Astrocyte of the hippocampus (primary cell): ENCODE measurements at places on chromosomes 1 and 21.

DNA sequence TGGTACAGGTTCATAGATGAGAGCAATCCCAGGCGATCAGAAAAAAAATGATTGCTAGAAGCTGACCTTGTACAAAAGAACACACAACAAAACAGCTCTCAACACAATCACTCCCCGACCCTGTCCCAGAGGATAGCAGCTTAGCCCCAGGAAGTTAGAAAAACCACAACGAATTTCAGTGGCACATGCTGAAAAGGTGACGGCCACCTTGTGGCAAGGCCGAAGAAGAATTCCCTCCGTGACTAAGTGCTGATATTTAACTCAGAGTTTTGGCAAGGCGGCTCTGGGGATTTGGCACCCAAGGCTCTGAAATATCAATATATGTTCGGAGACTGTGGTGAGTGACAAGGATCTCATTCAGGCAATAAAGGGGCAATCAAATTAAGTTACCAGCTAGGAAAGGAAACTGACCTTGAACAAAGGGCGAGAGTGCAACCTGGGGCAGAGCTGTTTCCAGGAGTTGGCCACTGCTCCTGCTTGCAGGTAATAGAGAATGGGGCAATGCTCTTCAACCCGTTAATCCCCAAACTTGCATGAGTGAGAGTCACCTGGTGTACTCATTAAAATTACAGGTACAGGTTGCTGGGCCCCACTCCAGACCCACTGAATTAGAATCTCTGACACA is 96.2 kb downstream of the BEND5 start:
- DNase-seq: peak; percentile 50

DNA sequence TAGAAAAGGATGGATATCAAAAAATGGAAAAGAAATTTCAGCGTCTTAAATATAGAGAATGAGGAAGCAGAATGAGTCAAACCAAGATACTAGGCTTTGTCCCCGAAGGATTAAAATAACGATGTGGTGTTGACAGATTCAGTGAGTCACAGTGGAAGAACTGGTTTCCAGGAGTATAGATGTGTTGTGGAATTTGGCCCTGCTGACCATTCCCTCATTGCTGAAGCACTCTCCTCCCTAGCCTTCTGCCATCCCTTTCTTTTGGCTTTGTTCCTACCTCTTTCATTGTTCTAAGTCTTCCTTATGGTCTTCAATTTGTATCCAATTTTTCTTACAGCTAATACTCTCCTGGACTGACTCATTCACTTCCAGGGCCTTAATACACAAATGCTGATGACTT is 23.1 kb upstream of the USP25 start:
- DNase-seq: peak; percentile 87

DNA sequence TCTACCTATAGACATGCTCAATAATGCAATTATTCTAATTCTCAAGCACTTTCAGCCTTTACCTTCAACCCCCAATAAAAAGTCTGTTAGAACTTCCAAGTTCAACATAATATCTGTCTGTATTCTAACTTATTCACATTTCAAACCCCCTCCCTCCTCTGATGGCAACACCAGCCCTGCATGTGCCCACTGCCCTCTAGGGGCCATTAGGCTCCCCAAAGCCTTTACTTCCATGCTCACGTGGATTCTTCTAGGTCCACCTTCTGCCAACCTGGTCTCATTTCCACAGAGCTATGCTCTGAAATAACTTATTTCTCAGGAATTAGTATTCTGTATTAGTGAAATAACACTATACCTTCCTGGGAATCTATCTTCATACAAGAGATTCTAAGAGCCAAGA is 22.2 kb upstream of the KPRP start:
- no peak for DNase-seq

DNA sequence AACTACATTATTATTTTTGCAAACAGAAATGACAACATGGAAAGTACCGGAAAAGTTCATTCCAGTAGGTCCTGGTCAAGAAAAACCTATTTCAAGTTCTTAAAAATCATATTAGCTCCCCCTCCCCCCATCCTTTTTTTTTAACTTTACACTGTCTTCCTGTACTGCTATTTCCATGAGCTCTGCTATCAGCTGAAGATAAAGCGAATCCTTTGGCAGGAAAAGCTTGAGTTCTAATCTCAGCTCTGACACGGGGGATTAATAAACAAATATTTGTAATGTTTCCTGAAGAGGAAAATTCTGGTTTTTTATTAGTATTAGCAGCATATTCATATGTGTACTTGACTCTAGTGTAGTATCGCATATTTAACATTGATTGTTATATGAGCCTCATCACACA is 190.7 kb upstream of the ESRRG start:
- DNase-seq: no peak

- no peak for DNase-seq
Observed at GRCh38 chr1:228940926-228941325, 205.6 kb downstream of the RHOU start.

DNA sequence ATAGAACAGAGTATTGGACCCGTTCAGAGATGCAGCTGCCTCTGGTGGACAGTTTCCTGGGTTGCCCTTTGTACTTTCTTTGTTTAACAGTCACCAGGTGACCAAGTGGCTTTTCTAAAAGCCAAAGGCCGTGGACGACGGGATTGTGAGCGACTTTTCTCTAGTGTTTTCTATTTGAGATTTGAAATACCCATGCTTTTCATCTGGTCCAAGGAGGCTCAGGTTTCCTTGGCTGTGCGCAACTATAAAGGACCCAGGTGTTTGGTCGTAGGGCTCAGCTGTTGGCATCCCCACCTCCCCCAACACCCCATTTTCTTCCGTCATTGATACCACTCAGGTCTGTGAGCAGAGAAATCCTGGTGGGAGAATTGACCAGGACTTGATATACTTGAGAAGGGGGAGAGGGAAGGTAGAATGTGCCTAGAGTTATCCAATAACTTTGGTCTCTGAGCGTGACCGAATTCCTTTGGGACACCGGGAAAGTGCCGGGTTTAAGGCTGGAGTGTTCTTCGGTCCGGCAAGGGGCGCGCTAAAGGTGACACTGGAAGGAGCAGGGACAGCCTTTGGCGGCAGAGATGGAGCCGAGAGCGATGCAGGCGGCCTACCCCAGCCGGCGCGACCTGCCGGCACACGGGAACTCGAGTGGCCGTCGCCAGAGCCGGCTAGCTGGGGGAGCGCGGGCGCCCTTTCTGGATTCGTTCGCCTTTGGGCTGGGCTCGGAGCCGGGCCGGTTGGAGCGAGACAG is 83.4 kb upstream of the BMP8A start:
- no peak for DNase-seq

DNA sequence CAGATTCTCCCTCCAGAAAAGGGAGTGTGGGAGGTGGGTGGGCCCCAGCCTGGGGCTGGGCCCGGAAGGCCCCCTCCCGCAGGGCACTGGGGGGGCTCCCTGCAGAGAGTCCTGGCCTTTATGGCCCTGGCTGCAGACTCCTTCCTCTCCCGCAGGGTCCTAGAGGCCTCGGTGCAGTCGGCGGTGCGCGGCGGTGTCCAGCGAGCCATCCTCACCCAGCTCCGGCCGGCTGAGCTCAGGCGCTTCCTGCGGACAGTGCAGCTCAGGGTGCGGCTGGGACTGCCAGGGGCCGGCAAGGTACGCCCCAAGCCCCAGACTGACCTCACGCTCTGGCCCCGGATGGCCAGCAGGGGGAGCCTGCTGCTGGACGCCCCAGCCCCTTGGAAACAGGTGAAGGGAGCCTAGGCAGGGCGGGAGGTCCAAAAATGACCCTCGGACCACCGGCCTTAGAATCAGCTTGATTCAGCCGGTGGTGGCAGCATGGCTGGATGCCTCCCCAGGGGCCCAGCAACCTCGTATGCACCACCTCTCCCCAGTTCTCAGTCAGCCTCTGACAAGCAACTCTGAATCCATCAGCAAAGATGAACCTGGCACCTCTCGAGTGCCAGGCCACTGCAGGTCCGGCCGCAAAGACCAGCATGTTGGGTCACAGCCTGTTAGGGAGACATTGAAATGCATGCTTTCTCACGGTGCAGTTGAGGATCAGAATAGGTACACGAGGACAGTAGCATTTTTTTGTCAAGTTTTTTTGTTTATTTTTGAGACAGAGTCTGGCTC is 20.6 kb downstream of the MTHFR start:
- DNase-seq: peak; percentile 72
